ENCODE measurements at places on chromosomes 7 and 10. TPM values are rescaled to one million over a fixed set of nuclear protein-coding genes. Genes with fewer than 3 reads are reported as not detected.

The RELN gene
- polyA plus RNA-seq, result 14.7 TPM

The CCDC201 gene
- polyA plus RNA-seq, result not detected

The PPP1R17 gene
- not detected for polyA plus RNA-seq

The TUBB8 gene
- polyA plus RNA-seq, result 0.04 TPM

The ASIC3 gene
- polyA plus RNA-seq, result 0.70 TPM

The TFR2 gene
- polyA plus RNA-seq, result 0.50 TPM

The CFAP46 gene
- 1.6 TPM for polyA plus RNA-seq

The VWC2 gene
- not detected for polyA plus RNA-seq

The SUN3 gene
- polyA plus RNA-seq, result not detected

The KLF14 gene
- polyA plus RNA-seq, result 0.05 TPM

The MOGAT3 gene
- not detected for polyA plus RNA-seq

DNA sequence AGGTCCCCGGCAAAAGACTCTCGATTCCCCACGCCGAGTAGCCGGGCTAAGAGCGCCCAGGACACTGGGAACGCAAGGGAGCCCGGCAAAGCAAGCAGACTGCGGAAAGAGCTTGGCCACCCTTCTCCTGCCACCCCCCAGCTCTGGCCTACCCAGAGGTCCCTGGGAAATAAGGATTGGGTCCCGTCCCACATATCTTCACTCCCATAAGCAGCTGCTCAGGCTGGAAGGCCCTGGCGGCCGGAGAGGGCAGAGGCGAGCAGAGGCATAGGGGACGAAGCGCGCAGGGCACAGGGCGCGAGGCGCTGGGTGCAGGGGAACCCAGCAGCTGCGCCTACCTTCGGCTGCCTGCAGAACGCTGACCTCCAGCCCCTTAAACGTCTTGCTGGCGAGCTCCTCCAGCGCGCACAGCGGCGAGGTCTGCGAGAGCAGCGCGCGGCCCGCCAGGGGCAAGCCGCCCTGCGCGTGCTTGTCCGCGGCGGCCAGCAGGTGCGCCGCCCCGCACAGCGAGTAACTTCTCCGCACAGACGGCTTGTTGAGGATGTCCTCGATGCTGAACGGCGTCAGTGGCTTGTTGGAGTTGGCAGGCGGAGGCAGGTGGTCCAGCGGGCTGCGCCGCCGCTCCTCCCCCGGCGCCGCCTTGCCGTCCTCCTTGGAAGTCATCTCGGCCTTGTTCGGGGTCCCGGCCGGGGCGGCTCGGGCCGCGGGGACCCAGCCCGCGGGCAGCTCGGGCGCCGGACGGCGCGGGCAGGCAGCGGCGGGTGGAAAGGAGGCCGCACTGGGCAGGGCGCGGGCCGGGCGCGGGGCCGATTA, 904 bp downstream of the LBX1 start:
- no peak overlapping the region for H3K27ac ChIP-seq
- no peaks in the 10 kb centered on the region for H3K4me1 ChIP-seq
- DNase-seq, result no peak
- no peaks in the 10 kb centered on the region for H3K36me3 ChIP-seq

DNA sequence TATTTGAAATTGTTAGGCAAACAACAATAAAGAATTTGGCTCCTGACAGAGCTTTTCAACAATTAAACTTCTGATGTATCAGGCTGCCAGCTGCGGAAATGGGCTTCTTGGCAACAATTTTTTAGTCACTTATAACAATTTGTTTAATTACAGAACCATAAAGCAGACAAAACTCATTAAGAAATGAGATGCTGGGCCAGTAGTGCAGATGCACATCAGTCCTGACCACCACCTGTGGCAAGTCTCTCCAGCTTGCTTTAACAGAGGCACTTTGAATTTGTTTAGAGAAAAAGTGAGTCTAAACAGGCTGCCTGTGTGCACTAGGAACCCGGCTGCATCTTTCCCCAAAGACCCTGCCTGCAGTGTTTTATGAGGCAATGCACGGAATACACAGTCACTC, 1124.4 kb downstream of the NXPH1 start:
- no peak for DNase-seq
- H3K27ac ChIP-seq, result no peak overlapping the region
- no peaks in the 10 kb centered on the region for H3K27me3 ChIP-seq
- no peaks in the 10 kb centered on the region for H3K36me3 ChIP-seq

DNA sequence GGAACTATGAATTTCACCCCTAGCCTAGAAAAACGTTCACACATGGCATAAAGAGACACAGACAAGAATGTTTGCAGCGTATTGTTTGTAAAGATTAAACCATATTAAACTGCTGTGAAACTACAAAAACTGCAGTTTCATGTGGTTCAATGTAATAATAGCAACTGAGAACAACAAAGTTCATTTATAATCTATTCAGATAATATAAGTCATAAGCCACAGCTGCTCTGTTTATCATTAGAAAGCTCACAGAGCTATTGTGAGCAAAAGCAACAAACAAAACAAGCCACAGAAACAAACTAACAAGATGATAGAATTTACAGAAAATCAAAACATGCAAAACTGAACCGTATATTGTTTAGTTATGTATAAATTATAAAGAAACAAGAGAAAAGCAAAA, 113.5 kb downstream of the AHR start:
- DNase-seq, result no peak
- no peaks in the 10 kb centered on the region for H3K36me3 ChIP-seq
- H3K4me1 ChIP-seq, result peaks cover 4% of the 10 kb centered on the region

GRCh38 chr7:35816514-35816913, 15.7 kb downstream of the SEPTIN7 start:
- H3K4me3 ChIP-seq, result no peak overlapping the region
- H3K27me3 ChIP-seq, result no peaks in the 10 kb centered on the region
- H3K4me1 ChIP-seq, result peaks cover 4% of the 10 kb centered on the region
- H3K36me3 ChIP-seq, result no peaks in the 10 kb centered on the region
- no peak overlapping the region for H3K27ac ChIP-seq

- no peak overlapping the region for H3K4me3 ChIP-seq
- H3K36me3 ChIP-seq, result no peaks in the 10 kb centered on the region
- no peaks in the 10 kb centered on the region for H3K4me1 ChIP-seq
- no peak for DNase-seq
These were observed 22.3 kb upstream of the SEC61G start for GRCh38 chr7:54781134-54781920.

- peaks cover 10% of the 10 kb centered on the region for H3K4me1 ChIP-seq
- H3K4me3 ChIP-seq, result no peak overlapping the region
- DNase-seq, result no peak
These were observed 46.1 kb downstream of the PPIF start for GRCh38 chr10:79393221-79393923.

GRCh38 chr10:126917975-126918908, 13.0 kb downstream of the DOCK1 start:
- H3K27ac ChIP-seq, result no peak overlapping the region
- no peaks in the 10 kb centered on the region for H3K27me3 ChIP-seq
- peaks cover 6% of the 10 kb centered on the region for H3K36me3 ChIP-seq
- H3K4me1 ChIP-seq, result peaks cover 13% of the 10 kb centered on the region
- H3K4me3 ChIP-seq, result no peak overlapping the region

- H3K4me1 ChIP-seq, result no peaks in the 10 kb centered on the region
- H3K36me3 ChIP-seq, result peaks cover 7% of the 10 kb centered on the region
- H3K27me3 ChIP-seq, result no peaks in the 10 kb centered on the region
- H3K27ac ChIP-seq, result no peak overlapping the region
- peak; percentile 15 for DNase-seq
These were observed 21.9 kb downstream of the ERLIN1 start for GRCh38 chr10:100163704-100164621.

GRCh38 chr7:13159003-13159402, 471.6 kb downstream of the ARL4A start:
- DNase-seq, result no peak
- H3K36me3 ChIP-seq, result no peaks in the 10 kb centered on the region

DNA sequence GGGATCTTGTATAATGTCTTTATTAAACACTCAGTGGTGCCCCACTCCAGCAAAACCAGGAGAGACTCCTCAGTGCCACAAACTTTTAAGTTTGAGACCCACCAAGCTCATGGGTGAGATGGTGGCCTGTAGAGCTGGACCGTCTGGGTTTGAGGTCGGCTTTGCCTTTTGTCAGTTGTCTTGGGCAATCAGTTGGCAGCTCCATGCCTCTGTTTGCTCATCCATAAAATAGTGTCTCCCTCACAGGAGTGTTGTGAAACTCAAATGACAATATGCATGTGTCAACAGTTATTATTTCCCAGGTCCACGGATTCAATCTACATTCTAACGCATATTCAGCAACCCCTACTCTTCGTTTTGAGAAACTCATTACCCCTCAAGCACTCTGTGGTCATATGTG, 367.8 kb upstream of the C7orf33 start:
- no peaks in the 10 kb centered on the region for H3K4me1 ChIP-seq
- H3K36me3 ChIP-seq, result no peaks in the 10 kb centered on the region
- H3K4me3 ChIP-seq, result no peak overlapping the region
- DNase-seq, result no peak
- no peaks in the 10 kb centered on the region for H3K27me3 ChIP-seq

DNA sequence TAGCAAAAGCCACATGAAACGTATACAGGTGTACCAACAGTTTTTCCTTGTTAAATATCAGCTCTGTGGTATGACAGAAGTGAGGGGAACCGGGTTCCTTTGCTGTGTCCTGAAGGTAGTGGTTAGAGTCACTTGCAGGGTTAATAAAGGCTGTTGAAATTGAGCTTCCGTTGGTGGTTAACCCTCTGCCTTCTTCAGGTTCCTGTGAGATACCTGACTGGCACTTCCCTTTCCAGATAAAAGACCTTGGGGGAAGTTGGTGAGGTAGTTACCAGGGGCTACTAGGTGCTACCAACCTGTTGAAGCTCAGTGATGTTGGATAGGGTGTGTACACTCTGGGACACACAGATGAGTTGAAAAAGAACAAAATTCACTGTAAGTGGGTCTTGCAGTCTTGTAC, 384.1 kb downstream of the GATA3 start:
- H3K4me3 ChIP-seq, result no peak overlapping the region
- no peaks in the 10 kb centered on the region for H3K4me1 ChIP-seq
- no peaks in the 10 kb centered on the region for H3K27me3 ChIP-seq
- DNase-seq, result no peak
- no peak overlapping the region for H3K27ac ChIP-seq
- H3K36me3 ChIP-seq, result no peaks in the 10 kb centered on the region

DNA sequence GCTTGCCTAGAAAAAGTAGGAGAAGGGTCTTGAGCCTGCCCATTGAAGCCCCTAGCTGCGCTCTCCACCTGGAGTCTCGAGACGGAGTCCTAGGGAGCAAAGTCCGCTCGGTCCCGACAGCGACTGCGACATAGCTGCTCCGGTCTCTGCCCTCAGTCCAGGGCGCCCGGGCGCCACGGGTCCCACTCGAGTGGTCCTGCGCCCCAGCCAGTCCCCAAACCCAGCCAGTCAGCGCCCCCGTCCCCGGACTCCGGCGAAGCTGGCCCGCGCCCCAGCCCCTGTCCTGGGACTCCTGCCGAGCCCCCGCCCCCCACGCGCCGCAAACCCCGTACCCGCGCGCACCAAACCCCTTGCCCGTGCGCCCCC, 490 bp downstream of the TNS3 start:
- DNase-seq, result no peak
- H3K27ac ChIP-seq, result peak overlapping the region; percentile 77
- no peaks in the 10 kb centered on the region for H3K27me3 ChIP-seq
- peaks cover 4% of the 10 kb centered on the region for H3K36me3 ChIP-seq
- peaks cover 37% of the 10 kb centered on the region for H3K4me1 ChIP-seq

DNA sequence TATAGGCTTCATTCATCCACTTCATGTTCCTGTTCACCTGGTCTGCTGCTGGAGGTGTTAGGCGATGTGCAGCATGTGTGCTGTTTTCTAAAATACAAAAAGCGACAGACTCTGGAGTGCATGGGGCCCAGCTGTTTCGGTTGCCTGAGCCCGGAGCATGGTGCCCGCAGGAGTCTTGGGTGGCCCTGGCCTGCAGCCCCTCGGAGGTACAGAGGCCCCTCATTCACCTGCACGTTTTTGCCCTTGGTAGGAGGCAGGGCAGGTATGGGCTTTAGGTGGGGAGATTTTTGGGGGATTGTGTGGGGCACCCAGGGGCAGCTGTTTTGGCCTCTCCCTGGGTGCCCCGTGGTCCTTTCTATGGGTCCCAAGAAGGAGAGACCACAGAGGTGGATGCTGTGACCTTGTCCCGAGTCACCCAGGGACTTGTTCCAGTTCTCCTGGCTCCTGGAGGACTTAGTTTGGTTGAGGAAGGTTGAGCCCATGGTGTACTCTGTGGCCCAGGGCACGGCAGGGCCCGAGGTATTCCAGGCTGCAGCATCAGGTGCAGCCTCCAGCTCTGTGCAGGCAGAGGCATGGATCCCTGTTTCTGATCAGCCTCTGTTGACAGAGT, 130.7 kb downstream of the TRRAP start:
- no peaks in the 10 kb centered on the region for H3K4me1 ChIP-seq
- H3K27me3 ChIP-seq, result no peaks in the 10 kb centered on the region
- H3K27ac ChIP-seq, result no peak overlapping the region
- H3K4me3 ChIP-seq, result no peak overlapping the region
- H3K36me3 ChIP-seq, result peaks cover 79% of the 10 kb centered on the region
- no peak for DNase-seq

DNA sequence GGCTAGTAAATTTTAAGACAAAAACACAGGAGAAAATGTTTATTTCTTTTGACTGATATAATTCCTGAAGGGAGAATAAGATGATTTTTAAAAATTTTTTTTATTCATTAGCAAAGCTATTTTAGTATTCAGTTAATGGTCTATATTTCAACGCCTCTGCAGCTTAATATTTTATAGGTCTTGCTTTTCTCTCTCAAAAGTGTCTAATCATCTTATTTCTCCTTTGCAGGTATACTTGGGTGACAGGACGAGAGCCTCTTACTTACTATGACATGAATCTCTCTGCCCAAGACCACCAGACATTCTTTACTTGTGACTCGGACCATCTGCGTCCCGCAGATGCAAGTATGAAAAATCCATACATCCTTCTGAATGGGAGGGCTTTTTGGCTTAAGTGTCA, 177.0 kb downstream of the ST7 start:
- DNase-seq, result no peak
- no peaks in the 10 kb centered on the region for H3K27me3 ChIP-seq
- no peak overlapping the region for H3K4me3 ChIP-seq
- no peaks in the 10 kb centered on the region for H3K36me3 ChIP-seq
- H3K4me1 ChIP-seq, result peaks cover 15% of the 10 kb centered on the region

DNA sequence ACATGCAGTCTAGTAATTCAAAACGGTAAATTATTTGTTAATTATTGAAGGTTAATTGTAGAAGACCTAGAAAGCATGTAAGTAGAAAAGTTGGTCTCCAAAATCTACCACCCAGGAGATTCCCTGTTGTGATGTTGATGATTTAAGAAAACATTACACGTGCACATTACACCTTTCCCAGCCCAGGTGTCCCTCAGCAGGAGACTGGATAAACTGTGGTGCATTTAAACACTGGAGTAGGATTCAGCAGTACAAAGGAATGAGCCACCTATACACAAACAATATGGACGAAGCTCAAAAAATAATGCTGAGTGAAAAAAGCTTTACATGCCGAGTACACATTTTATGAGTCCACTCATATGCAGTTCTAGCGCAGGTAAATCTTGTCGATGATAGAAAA, 109.0 kb upstream of the STARD3NL start:
- H3K4me3 ChIP-seq, result no peak overlapping the region
- H3K27me3 ChIP-seq, result no peaks in the 10 kb centered on the region
- H3K27ac ChIP-seq, result no peak overlapping the region
- H3K36me3 ChIP-seq, result no peaks in the 10 kb centered on the region

All from IMR-90 (cell line).